ENCODE measurements at places on chromosomes 5 and 9.

- no peak for DNase-seq
Measured at GRCh38 chr9:20226345-20226744, 396.0 kb downstream of the MLLT3 start.

GRCh38 chr5:132426525-132427138 lies 57.1 kb downstream of the SLC22A5 start:
- no peak for DNase-seq

- DNase-seq, result no peak
Measured at GRCh38 chr5:113213551-113214425, 221.0 kb downstream of the TSSK1B start.

GRCh38 chr9:87678650-87679355 lies 47.1 kb upstream of the CTSL start:
- peak; percentile 56 for DNase-seq

DNA sequence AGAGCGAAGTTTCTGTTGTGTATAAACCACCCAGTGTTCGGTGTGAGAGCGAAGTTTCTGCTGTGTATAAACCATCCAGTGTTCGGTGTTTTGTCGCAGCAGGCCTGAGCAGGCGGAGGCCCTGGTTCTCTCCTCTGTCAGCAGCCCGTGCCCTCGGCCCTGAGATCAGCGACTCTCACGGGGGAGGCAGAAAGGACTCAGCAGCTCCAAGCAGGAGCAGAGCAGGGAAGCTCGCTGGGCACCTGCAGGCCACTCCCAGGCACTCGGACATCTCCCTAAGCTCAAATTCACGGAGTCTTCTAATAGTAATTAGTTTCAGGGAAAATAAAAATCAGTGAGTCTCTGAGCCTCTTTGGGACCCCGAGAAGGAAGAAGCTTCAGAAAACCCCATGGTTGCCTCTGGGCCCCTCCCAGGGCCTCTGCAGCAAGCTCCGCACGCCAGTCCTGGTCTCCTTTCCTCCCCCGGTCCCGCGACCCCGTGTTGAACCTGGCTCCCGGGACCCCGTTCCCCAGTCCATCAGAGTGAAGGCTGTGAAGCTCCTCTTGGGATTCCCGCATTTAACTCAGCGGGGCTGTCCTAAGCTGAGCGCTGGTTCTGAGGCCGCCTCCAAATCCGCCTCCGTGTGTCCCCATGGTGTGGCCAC lies 81.9 kb upstream of the ADAMTS2 start:
- DNase-seq, result no peak

- DNase-seq, result peak; percentile 17
Measured at GRCh38 chr9:110048976-110049698, 158.8 kb downstream of the C9orf152 start.

DNA sequence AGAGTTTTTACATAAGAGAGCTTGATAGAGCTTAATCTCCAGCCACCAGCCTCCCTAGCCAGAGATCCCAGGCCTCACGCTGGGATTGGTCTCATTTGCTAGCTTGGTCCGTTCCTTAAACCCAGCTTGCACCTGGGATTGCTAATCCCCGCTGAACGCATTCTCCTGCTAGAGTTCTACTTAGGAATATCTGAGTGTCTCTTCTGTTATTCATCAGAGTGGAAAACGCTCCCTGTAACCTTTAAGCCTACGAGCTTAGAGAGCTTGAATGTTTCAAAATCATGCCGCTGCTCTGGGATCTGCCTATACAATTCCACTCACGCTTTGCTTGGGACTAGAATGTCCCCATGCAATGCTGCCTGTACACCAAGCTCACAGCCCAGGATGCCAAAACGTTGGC lies 201.8 kb downstream of the NSG2 start:
- DNase-seq, result no peak

DNA sequence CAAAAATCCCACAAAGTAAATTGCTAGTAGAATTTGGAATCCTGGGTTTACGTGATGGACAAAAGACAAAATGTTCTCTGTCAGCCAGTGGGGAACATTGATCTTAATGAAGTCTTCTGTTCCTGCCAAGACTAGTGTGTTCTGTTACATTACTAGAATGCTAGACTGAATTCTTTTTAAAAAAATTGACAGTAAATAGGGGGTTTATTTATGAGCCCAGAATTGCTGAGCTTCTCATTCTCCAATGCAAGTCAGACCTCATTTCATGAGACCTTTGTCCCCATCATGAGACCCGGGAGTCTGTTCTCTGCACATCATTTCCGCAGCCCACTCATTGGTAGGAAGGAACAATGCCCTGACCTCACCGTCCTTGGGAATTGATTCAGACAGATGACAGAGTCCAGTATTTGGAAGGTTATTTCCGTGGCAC lies 173.8 kb upstream of the OTULINL start:
- no peak for DNase-seq

- no peak for DNase-seq
Measured at GRCh38 chr9:104322596-104322995, 181.5 kb upstream of the OR13F1 start.

DNA sequence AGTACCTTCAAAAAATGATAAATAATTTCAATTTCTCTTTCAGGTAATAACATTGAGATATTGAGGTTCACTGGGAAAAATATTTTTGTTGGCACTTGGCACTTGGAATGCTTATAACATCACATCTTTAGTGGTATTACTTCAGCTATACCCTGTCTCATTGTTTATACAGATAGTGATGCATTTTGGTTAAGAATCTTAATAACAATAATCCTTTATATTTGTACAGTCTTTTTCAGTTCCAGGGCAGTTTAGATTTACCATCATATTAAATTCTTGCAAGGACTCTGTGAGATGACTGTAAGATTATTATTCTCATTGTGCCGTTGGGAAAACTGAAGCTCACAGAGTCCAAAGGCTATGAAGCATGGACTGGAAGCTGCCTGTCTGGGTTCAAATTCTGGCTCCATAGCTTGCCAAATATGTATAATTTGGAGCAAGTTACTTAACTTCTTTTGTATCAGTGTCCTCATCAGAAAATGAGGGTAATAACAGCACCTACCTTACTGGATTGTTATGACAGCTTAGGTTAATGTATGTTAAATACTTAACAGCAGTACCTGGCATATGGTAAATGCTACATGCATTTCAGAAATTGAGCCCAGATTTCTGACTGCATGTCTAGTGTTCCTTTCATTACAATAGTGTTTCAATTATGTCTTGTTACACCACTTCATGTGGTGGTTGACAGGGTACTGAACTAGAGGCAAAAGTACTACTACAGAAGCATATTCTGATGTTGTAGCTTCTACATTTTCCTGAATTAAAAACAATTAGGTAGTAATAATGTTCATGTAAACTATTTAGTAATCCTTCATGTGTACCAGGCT lies 272.2 kb downstream of the PLK2 start:
- DNase-seq, result no peak

- DNase-seq, result no peak
Measured at GRCh38 chr5:32031089-32031488, 143.0 kb downstream of the GOLPH3 start.

DNA sequence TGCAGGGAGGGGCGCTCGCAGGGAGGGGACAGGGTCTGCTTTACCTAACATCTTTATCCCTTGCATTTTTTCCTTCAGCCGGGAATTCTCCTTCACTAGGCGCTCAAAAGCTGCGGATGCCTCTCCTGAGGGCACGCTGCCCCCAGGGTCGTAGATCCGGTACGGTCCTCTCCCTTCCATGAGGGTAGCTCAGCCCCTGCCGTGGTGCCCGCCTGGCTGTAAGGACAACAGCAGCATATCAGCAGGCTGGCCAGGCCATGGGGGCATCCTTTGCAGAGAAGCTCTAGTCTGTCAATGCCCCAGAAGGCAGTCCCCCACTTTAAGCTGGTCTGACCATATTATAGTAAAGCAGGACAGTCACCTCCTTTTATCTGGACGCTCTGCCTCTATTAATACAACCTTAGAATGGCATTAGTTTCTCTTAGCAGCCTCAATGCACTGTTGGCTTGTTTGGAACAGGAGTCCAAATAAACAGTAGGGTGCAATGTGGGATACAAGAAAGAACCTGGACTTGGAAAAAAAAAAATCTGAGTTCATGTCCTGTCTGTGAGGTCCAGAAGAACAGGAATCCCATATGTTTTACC lies 15.8 kb downstream of the TNIP1 start:
- no peak for DNase-seq

DNA sequence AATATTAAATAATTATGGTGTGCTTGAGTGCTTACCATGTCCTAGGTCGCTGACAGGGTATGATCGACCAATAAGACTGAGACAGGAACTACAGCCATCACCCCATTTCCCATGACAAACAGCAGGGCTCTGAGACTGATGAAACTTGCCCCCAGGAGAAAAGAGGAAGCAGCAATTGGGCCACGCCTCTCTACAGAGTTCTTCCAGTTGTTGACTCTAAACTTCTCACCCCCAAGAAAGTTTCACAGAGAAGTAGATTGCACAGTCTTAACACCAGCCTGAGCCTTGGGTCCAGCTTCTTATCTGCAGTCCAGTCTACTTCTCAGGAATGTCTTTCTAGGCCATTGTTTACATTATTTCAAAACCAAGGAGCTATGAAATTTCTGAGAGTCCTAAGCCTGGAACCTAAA lies 182.2 kb upstream of the ANKRD55 start:
- DNase-seq, result no peak

DNA sequence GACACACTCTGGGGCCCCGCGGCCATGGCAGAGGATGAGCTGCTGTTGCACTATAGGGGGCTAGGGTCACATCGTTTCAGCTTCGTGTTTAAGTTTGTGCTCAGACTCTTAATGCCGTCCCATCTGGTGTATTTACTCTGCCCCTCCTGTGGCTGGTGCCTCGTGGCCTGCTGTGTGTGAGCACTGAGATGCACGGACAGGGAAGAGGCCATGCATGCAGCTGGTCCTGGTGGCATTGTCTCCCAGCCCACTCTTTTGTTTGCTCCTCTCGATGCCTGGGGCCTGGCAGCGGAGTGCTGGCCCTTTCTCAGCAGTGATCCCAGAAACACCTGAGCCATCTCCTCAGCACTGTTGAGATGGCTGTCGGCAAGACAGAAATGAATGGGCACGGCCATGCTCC lies 30.0 kb upstream of the PHF2 start:
- no peak for DNase-seq

DNA sequence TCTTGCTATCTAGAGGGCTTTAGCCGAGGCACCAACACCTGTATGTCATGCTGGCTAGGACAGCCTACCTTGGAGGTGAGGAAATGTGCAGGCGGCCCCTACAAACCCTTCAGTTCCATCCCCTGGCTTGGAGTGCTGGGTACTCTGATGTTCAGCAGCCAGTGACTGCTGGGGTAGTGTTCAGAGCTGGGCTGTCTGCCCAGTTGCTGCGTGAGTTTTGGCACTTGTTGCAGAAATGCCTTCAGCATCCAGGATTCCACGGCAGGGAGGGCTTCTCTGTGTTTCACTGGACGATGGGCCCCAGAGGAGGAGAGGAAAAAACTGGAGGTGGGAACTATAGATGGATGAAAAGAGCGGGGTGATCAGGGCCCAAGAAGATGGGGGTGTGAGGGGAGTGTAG lies 10.4 kb downstream of the SWI5 start:
- DNase-seq, result no peak

GRCh38 chr5:22970491-22970890 lies 117.3 kb upstream of the CDH12 start:
- no peak for DNase-seq

DNA sequence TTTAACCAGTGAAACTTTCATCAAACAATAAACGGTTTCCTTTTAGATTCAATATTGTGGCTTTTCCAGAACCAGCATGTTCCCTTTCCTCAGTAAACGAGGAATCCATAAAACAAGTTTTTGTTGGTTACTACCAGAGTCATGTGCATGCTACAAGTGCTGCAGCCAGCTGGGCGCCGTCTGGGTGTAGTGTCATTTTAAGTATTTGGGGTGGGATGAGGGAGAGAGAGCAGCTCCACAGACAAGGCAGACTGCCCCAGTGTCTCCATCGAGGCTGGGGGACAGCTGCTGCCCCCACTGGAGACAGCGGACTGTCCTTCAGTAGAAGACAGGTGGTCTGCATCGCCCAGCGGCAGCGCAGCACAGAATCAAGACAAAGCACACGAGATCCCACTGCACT lies 17.3 kb downstream of the ARPC5L start:
- no peak for DNase-seq

DNA sequence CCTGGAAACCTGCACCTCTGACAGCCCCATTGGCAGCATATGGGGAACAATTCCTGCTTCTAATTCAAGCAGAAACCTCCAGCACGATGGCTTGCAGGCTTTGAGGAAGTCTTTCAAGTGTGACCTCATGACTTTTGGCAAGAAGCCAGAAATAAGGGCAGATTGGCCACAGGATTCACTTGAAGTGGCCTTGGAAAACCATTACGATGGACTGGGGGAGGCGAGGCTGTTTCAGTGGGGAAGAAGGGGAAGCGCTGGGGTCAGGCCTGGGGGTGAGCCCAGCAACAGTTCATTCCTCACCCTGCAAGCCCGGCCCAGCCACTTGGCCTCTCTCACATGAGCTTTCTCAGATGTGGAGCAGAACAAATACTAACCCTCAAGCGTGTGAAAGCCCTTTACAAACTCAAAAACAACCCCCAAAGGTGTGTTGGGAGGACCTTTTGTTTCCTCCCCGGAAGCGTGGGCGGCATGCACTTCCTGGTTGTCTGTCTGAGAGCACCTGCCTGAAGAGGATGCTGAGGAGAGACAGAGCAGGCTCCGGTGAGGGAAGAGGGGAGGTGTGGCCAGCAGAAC lies 26.9 kb upstream of the EEIG1 start:
- no peak for DNase-seq

GRCh38 chr9:108766626-108767161 lies 89.1 kb downstream of the ACTL7B start:
- no peak for DNase-seq

DNA sequence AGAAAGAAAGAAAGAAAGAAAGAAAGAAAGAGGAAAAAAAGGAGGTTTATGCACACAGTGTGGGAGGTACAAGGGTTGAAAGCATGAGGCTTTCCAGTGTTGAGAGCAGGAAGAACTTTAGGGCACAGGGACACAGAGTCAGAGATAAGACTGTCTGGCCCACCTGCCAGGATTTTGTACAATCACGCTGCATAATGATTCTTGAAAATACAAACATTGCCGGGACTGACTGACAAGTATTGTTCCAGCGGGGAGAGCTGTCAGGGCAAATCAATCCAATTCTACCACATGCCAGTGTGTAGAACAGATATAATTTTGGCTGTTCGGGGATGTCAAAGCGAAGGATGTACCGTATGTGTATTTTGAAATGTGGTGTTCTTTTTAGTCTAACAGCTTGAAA lies 254.7 kb downstream of the NTRK2 start:
- DNase-seq, result no peak

- DNase-seq, result no peak
Measured at GRCh38 chr9:136607334-136607919, 55.3 kb upstream of the EGFL7 start.

GRCh38 chr5:9283473-9283872 lies 262.4 kb downstream of the SEMA5A start:
- DNase-seq, result no peak

DNA sequence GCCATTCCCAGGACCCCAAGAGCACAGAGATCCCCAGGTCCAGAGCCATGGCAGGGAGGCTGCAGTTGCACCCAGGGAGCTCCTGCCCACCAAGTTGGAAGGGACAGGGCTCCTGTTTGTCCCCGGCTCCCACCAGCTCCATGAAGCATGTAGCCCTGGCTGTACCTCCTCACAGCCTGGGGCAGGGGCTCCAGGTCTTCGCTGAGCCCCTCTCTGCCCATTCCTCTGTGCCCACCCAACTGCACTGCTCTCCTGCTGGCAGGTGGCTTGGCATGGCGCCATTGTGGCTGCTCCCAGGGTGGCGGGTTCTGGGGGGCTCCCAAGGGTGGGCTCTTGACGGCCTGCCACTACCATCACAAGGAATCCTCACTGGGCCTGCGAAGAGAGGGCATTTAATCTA lies 197.5 kb upstream of the DAB2 start:
- no peak for DNase-seq

All from D721Med (cell line).